CD4-positive, alpha-beta T cell treated with Interferon alpha-2 for 1 hour (primary cell): ENCODE measurements at places on chromosomes 4 and X.

DNA sequence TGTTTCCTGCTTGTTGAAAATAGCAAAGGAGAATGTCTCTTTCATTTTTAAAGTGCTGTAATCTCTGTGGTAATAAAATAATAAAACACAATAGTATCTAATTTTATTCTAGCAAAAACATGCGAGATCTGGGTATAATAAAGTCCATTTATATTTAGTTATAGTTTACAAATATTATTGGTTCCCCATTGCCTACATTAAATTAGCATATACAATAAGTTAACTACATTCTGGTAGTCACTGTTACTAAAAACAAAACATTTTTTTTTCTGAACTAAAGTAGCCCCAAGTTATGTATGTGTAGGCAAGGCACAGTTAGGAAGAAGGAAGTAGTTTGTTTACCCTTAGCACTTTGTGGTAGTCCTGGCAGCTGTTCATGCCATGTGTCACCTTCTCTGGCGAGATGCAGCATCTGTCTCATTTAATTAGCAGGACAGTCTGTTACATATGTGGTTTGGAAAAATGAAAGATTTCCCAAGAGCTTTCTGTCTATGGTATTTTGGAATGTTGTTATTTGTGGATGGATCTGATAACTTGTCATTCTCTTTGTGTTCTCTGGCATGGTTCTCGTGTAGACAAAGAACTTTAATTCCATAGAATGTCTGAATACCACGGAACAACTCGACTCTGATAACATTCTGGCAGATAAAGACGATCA lies 231.3 kb upstream of the PITX2 start:
- no peak for DNase-seq

GRCh38 chr4:152099981-152100378 lies 339.2 kb upstream of the GATB start:
- DNase-seq, result no peak

- DNase-seq, result no peak
These were observed 42.4 kb upstream of the SFRP2 start for GRCh38 chr4:153831245-153831644.

DNA sequence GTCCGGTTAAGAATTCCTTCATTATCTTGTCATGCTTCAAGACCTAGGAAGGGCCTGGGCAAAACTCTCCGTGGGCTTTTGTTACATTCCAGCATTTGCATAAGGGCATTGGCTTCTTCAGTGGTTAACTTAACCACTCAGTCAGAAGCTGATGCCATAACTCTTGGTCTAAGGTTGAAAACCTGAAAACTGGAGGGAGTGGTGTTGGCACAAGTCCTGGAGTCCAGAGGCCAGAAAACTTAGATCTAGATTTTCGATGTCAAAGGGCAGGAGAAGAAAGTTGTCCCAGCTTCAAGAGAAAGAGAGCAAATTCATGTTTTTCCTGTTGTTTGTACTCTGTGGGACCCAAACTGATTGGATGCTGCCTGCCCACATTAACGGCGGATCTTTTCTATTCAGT lies 86.6 kb upstream of the GC start:
- DNase-seq, result no peak

DNA sequence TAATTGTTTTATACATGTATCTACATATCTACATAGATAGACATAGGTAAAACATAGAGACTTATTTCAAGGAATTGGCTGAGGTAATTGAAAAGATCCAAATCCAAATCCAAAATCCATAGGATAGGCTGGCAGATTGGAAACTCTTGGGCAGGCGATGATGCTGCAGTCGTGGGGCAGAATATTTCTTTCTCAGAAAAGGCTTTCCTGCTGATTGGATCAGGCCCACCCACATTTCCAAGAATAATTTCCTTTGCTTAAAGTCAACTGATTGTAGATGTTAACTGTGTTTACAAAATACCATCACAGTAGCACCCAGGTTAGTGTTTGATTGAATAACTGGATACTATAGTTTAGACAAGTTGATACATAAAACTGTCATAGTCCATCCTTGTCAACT lies 27.2 kb downstream of the STIM2 start:
- no peak for DNase-seq

GRCh38 chrX:12141511-12141910 lies 3.2 kb downstream of the FRMPD4 start:
- DNase-seq, result no peak

DNA sequence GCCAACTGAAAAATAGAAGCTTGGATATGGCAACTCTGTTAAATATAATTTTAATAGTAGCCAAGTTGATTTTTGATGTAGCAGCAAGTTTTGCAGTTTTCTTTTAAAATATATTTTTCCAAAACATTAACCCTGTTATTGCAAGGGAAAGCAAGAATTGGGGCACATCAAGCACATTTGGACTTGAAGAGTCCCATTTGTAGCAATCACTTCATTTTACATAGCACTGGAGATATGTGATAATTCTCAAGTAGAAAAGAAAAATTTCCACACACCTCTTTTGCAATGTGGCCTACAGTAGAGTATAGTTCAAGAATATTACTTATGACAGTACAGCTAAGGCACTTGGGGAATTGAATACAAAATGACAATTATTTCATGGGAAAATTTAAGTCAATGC lies 1.9 kb upstream of the PPP4R3C start:
- DNase-seq, result no peak

- peak; percentile 44 for DNase-seq
These were observed 490.6 kb downstream of the IL15 start for GRCh38 chr4:142126890-142127497.

DNA sequence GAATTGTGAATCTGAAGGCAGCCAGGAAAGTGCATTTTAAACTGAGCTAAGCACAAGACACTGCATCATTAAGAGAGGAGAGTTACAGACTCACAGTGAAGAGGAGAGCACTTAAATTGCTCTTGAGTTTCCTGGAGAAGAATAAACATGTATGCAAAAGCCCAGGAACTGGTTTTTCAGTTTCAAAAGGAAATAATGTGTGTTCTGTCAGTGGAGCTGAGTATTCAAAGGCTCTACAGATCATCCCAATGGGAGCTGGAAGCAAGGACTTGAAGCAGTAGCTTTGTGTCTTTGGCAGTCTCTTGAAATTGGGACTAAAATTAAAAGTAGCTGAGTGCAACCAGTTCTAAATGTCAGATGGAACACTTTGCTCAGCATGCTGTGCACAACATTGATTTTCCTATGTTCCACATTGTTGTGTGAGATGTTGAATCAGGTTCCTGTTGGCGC lies 147.5 kb upstream of the ANK2 start:
- DNase-seq, result no peak

GRCh38 chrX:26778320-26778888 lies 562.4 kb downstream of the MAGEB5 start:
- no peak for DNase-seq

DNA sequence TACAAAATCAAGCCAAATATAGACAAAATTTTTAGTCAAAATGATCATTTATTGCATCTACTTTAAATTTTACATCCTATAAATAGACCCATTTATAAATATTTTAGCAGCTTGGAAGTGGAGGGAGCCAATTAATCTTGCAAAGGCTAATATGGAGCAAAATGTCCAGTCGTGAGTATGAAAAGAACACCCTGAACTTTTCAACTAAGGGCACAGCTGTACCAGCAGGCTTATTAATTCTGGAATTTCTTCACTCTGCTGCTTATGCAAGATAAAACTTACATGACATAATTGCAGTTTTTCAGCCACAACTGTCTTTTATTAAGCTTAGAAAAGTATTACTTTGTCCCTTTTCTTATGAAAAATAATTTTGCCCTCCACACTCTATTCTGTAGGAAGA lies 22.9 kb upstream of the USP53 start:
- DNase-seq, result no peak

DNA sequence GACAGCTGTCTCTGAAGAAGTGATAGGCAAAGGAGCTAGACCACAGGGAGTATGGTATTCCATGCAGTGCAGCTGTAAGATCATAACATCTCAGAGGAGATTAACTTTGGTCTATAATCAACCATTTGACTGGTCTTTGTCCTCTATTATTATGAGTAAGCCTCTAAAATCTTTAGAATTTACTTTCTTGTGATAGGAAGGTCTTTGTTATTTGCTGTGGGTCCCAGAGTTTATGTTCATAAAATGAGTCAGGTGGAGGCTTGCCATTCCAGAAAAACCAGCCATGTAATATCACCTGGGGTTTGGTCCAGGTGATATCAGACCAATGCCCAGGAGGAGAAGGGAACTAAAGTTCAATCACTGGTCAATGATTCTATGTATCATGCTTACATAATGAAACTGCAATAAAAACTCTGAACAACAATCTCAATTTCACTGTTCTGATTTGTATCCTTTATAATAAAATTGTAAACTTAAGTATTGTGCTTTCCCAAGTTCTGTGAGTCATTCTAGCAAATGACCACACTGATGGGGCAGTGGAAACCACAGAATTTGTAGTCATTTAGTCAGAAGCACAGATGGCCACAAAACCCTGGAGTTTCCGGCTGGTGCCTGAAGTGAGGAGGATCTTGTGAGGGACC lies 239.6 kb upstream of the TRAM1L1 start:
- DNase-seq, result no peak

GRCh38 chrX:15202454-15203177 lies 67.3 kb downstream of the ASB9 start:
- DNase-seq, result peak; percentile 8

- DNase-seq, result no peak
These were observed 333.5 kb downstream of the PCDH18 start for GRCh38 chr4:137198791-137199190.

DNA sequence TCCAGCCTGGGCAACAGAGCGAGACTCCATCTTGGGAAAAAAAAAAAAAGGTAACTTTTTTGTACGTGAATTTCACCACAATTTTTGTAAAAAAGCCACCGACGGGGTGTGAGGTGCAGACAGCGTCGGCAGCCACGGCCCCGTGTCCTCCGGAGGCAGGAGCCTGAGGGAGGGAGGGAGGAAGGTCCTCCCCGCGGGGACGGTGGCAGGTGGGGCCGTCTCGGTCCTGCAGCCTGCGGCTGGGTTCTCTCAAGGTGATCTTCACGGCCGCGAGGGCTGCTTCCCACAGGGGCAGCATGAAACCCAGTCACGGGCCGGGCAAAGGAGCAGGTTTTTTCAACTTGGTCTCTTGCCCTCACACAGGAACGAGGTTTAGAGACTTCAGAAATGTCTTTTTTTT lies 14.0 kb downstream of the PLCXD1 start:
- DNase-seq, result no peak

DNA sequence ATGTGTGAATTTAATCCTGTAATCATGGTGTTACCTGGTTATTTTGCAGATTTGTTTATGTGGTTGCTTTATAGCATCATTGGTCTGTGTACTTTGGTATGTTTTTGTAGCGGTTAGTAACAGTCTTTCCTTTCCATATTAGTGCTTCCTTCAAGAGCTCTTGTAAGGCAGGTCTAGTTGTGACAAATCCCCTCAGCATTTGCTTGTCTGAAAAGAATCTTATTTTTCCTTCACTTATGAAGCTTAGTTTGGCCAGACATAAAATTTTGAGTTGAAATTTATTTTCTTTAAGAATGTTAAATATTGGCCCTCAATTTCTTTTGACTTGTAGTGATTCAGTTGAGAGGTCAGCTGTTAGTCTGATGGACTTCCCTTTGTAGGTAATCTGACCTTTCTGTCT lies 1096.1 kb upstream of the SLIT2 start:
- DNase-seq, result no peak

- DNase-seq, result no peak
These were observed 21.0 kb downstream of the MSN start for GRCh38 chrX:65688403-65688871.

GRCh38 chr4:110137829-110138228 lies 60.6 kb downstream of the ELOVL6 start:
- DNase-seq, result no peak

GRCh38 chrX:122220644-122221373 lies 963.3 kb upstream of the GRIA3 start:
- no peak for DNase-seq

GRCh38 chr4:1813915-1814314 lies 20.8 kb downstream of the FGFR3 start:
- DNase-seq, result no peak

- DNase-seq, result no peak
These were observed 27.5 kb upstream of the NAP1L5 start for GRCh38 chr4:88725143-88725542.

DNA sequence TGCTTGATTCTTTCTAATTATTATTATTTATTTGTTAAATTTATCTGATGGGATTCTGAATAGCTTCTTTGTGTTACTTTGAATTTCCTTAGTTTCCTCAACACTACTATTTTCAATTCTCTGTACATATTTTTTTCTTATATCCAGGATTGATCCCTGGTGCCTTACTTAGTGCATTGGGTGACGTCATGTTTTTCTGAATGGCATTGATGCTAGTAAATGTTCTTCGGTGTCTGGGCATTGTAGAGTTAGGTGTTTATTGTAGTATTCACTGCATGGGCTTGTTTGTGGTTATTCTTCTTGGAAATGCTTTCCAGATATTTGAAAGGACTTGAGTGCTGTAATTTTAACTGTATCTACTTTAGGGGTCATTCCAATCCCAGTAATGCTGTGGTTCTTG lies 938.1 kb downstream of the FAM133A start:
- DNase-seq, result no peak

DNA sequence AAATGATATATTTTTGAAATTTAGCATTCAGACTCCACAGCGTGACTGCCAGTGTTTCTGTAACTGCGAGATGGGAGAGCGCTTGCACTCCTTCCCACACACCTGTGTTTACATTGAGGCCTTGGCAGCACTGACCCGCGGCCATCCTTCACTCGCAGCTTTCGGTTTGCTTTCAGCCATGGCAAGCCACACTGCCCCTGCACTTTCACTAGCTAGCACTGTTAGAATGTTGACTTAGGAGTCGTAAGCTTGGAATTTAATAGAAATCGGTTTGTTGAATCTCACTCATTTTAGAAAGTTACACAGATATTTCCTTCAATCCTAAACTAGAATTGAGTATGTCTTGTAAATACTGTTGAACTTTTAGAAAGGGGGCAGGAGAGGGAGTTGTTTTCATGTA lies 136.2 kb downstream of the CFAP299 start:
- no peak for DNase-seq

GRCh38 chr4:52371841-52372240 lies 287.3 kb downstream of the USP46 start:
- DNase-seq, result no peak

DNA sequence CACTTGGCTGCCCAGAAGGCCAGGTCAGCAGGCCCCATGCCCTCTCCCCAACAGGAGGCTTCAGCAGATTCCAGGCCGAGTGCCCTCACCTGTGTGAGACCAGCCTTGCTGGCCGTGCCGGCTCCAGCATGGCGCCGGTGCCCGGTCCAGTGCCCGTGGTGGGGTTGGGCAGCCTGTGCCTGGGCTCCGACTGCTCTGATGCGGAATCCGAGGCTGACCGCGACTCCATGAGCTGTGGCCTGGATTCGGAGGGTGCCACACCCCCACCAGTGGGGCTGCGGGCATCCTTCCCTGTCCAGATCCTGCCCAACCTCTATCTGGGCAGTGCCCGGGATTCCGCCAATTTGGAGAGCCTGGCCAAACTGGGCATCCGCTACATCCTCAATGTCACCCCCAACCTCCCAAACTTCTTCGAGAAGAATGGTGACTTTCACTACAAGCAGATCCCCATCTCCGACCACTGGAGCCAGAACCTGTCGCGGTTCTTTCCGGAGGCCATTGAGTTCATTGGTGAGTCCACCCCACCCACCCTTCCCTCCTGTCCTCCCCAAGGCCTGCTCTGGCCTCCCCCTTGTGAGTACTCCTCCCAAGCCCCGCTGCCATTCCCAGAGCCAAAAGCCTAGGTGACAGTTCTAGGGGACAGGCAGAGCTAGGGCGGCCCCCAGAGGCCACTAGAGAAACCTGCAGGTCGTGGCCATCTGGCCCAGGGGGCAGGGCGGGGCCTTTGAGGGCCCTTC lies 2.3 kb downstream of the DUSP9 start:
- DNase-seq, result peak; percentile 36
